IPS-NIHi11 (cell line): ENCODE measurements at places on chromosomes 2 and 18.

- no peak for DNase-seq
Measured at GRCh38 chr2:240168041-240168440, 27.6 kb upstream of the OTOS start.

DNA sequence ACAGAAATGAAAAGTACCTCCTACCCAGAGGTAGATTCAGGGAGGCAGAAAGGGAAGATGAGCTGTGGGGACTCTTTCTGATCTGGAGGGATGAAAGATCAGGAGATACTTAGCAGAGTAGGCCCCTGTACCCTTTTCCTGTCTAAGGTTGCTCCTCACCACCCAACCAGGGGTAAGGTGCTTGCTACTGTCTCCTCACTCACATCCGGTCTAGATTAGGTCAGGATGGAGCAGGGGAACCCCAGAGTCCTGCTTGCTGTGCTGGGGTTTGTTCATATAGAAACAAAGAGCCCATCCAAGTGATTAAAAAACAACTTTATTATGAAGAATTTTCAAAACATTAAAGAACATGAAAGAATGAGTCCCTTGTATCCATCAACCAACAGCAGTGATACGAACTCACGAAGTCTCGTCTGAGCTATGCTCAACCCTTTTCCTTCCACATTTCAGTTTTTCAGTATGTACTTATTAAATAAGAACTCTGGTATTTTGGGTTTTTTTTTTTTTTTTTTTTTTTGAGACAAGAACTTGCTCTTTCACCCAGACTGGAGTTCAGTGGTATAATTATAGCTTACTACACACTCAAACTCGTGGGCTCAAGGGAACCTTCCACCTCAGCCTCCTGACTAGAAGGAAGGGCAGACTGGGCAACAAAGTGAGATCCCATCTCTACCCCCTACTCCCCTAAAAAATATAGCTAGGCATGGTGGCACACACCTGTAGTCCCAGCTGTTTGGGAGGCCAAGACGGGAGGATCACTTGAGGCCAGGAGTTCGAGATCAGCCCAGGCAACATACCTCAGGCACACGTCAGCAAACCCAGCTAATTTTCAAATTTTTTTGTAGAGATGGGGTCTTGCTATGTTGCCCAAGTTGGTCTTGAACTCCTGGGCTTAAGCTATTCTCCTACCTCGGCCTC lies 28.5 kb upstream of the MCFD2 start:
- no peak for DNase-seq

DNA sequence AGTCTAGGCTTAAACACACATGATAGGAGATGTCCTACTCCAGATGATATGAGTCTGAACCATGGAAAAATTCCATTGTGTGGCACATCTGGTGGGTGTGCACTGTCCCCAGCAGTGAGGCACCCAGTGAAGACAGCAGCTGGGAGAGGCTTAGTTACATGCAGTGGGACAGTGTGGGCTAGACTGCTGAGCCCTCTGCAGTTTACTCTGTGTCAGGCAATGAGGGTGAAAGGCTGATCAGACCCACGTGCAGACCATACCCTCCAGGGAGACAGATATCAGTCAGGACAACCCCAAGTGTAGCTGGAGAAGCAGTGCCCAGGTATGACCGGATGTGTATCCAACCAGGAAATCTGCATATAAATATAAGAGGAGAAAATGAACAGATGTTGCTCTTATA lies 13.4 kb downstream of the IL37 start:
- no peak for DNase-seq

DNA sequence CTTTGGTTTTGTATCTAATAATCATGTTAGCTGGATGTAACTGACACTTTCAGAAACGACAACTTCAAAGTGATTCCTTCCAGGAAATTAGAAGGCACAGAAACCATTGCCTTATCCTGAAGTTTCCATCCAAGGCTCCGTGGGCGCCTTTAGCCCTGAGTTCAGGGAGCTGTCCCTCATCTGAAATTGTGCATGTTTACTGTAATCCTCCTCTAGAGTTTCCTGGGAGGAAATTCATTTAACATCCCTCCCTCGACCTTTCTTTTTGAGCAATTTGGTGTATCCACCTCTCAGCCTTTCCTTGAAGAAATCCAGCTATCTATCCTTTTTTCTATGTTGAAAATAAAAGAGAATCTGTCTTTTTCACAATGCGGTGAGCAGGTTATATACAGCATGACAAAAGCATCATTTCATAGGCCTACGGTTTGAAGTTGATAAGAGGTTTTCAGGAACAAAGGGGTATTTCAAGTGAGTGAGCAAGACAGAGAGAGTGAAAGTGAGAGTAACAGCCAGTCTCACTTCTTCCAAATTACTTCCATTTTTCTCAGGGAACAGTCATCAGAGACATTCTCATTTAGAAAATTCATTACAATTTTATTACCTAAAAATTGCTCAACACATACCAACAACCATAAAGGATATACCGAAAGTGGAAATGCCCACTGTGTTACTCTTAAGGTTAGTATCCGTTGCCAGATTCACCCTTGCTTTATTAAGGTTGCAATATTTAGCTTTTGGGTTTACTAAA lies 167.3 kb downstream of the MREG start:
- DNase-seq: no peak

DNA sequence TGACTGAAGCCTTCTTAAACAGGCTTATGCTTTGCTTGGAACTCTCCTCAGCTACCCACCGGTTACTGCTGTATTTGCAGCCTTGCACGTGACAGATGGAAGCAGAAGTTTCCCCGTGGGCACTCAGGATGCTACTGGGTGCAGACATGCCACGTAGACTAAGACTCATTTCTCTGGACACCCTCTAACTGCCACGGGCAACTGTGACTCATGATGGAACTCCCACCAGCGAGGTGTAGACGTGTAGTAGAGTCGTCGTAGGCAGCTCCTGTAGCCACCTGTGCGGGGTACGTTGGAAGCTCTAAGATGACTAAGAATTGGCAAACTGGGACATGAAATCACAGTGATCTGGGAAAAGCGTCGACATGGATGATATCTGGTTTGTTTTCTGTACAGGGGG lies 27.5 kb downstream of the TSHZ1 start:
- DNase-seq: no peak
